ENCODE measurements at places on chromosomes 1 and 21.

GRCh38 chr1:222204475-222204874 lies 343.4 kb downstream of the HHIPL2 start:
- no peak for DNase-seq

GRCh38 chr1:174692313-174692712 lies 244.5 kb downstream of the GPR52 start:
- no peak for DNase-seq

GRCh38 chr1:47209091-47209490 lies 19.3 kb upstream of the PDZK1IP1 start:
- DNase-seq, result no peak

DNA sequence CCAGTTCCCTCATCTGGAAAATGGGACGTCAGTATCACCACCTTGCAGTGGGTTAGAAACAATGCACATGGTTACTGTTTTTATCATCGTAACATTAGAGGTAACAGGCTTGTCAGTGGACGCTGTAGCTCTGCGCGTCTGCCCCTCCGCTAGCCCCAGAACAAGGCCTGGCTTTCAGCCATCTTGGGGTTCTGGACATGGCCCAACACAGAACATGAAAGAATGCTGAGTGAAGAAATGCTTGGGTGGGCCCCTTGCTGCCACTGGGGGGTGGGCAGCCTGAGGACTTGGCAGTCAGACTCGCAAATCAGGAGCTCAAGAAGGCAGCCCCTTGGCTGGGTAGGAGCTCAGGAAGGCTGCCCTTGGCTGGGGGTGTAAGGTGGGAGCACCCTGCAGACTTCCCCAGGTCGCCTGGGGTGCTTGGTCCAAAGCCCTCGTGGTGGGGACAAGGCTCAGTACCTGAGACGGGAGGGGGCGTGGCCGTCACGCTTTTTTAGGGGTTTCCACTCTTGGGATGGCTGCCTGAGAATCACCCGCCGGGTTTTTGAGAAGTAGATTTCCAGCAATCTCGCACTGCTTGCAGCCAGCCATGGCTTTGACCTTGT lies 51.7 kb downstream of the SLC37A1 start:
- DNase-seq, result no peak

- DNase-seq, result no peak
These were observed 1.3 kb downstream of the LY9 start for GRCh38 chr1:160797271-160797709.

GRCh38 chr1:88216441-88216840 lies 467.6 kb upstream of the PKN2 start:
- no peak for DNase-seq

GRCh38 chr1:217674028-217674729 lies 43.0 kb downstream of the SPATA17 start:
- no peak for DNase-seq

DNA sequence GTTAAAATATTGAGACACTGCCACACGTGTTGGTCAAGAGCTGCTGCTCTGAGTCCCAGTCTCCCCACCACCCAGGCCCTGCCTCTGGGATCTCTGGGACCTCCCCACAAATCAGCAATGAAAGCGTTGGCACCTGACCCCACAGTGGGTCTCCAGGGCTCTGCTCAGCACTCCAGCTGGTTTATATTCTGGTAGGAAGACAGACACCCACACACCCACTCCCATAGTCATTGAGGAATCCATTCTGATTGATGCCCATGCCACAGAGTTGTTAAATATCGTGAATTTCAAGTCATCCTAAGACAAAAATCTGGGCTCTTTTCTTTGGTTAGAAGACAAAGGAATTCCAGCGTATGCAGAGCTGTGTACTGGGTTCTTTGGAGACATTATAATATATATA lies 91.6 kb downstream of the KIF26B start:
- DNase-seq, result no peak

DNA sequence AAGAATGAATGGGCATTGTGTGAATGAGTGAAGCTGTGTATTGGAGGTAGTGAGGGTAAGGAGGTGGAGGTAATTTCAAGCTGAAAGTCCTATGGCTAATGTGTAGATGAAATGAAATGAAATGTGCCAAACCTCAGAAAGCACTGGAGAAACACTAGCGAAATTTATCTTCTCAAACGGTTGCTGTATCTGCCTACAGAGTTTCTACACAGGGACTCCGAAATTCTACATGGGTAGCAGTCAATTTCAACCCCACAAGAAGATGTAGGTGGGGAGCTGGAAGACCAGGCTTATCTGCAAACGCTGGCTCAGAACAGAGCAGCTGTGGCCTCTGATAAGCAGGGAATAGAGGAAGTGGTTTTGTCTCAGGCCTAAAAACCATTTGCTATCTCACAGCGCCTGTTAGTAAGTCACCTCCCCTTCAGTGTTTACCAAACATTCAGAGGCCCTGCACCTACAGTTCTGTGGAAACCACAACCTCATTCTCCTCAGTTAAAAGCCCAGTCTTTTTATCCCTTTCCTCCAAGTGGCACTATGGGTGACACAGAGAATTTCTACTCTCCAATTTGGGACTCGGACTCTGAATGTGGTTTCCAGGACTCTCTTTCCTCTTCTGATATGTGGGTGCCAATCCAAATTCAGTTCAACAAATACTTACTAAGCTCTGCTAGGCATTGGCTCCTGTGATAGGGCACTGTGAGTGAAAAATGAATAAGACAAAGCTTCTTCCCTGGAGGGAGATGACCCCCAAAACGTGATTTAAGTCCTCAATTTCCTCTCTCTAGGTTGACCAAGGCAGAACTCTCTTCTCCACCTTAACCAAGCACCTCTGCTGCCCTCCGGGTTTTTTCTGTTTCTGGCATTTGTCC lies 17.2 kb upstream of the SLAMF6 start:
- DNase-seq, result no peak

DNA sequence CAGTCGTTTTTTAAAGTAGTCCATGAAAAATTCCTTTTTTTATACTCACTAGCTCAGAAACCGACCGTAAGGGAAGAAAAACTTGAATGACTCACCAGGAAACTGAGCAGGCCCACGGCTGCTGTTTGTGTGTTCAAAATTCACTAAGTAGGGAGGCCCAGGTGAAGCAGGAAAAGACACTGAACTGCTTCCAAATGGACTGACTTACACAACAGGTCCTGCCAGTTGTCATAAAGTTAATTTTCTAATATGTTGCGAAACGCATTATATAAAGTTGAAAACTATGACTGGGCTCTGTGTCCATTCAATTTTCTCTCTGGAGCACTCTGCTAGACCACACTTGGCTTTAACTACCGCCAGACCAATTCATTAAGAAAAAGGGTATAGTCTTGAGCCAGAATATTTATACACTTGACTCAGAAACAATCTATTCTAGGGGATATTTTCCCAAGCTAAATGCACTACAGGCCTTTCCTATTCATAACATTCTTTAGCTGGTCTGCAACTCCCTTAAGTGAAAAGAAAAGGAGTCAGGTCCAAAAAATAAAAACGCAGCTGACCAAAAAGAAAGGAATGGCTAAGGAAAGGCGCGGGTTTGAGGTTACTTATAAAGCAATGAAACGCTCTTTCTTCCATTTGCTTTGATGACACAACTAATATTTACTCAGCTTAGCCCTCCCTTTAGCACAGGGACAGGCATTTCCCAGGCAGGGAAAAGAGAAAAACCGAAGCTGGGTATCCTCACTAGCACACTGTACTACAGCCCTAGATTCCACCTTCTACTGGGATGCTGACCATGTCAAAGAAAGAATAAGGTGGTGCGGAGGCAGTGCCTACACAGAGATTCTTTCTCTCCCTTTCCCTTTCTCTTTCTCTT lies 306.3 kb upstream of the ESRRG start:
- no peak for DNase-seq

- no peak for DNase-seq
These were observed 37.5 kb upstream of the PRDM2 start for GRCh38 chr1:13662493-13662892.

DNA sequence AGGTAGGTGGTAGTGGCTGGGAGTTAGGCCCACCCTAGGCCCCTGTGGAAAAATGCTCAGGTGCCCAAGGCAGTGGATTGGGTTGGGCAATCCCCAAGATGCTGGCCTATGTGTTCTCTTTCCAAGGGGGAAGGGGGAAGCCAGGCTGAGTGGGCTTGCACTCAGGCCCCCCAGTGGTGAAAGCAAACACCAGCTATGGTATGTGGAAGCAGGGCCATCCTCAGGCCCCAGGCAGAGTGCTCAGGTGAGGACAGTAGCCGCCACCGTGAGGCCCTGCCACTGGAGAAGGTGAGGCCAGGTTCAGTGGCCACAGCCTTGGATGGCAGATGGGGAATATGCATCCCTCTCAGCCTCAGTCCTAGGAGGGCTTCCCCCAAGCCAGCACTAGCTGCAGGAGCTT lies 11.8 kb downstream of the LY9 start:
- no peak for DNase-seq

DNA sequence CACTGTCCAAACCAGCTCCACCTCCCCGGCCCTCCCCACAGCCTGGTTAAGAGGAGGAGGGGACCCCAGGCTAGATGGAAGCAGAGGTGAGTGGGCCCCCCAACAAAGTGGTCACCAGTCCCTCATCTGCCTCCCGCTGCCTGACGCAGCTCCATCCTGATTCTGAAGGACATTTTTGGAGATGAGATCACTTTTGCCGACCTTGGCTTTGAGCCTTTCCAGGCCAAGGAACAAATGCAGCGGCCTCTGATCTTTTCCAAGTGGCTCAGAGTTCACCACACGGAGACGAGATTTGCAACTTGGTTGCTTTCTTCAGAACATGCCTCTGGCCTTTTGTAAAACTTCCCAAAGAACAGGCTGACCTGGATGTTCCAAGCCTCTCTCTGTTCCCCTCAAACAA lies 223.1 kb downstream of the NPHP4 start:
- no peak for DNase-seq

DNA sequence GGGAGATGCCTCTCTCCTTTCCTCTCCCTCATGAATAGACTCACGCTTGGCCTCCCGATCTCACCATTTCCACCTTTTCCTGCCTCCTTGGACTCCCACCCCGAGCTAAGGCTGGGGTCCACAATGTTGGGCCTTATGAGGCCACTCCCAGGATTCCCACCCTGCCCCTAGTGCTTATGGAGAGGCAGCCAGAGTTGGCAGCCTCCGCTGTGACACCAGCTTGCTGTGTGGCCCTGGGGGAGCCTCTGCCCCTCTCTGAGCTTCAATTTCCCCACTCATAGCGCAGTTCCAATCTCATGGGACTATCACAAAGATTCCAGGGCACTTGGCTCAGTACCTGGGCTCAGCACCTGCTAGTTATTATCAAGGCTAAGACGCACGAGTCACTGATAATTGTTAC lies 118.7 kb upstream of the WNT4 start:
- DNase-seq, result no peak

- no peak for DNase-seq
These were observed 130.2 kb upstream of the CSF3R start for GRCh38 chr1:36612881-36613280.

DNA sequence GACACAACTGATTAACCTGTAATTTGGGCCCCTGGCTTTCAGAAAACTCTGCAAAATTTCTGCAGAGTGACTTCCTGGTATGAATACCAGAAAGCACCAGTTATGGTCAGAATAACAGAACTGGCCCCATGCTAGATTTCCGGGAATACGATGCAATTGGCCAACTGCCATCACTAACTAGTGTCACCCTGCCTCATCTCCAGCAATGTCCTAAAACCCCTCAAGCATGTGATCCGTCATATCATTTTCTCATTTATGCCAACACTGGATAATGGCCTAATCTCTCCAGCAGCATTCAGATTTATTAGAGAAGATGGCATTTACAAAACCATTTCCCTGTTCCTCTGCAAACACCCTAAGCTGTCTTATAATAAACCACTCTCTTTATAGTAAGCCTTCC lies 15.4 kb downstream of the KAZN start:
- no peak for DNase-seq

- peak; percentile 9 for DNase-seq
These were observed 207.1 kb downstream of the NUF2 start for GRCh38 chr1:163528710-163529348.

DNA sequence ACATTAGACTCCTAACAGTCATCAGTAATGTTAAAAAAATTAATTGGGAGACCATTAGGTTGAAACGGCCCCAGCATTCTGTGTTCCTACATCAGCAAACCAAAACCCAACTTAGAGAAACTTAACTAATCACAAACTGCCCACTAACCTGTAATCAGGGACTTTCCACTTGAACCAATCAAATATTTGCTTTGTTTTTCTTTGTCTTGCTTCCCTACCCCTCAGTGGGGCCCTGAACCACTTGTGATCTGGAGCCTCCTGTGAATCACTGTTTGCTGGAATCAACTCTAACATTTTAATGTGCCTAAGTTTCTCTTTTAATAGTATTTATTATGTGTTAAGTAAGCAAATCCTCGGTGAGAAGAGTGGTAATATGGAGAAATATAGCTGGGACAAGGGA lies 64.0 kb downstream of the ABCA4 start:
- no peak for DNase-seq

GRCh38 chr1:6417961-6418667 lies 1.6 kb downstream of the HES2 start:
- no peak for DNase-seq

GRCh38 chr1:21451212-21451611 lies 11.3 kb downstream of the NBPF3 start:
- DNase-seq, result no peak

- DNase-seq, result no peak
These were observed 147.3 kb downstream of the HS2ST1 start for GRCh38 chr1:87061742-87062156.

DNA sequence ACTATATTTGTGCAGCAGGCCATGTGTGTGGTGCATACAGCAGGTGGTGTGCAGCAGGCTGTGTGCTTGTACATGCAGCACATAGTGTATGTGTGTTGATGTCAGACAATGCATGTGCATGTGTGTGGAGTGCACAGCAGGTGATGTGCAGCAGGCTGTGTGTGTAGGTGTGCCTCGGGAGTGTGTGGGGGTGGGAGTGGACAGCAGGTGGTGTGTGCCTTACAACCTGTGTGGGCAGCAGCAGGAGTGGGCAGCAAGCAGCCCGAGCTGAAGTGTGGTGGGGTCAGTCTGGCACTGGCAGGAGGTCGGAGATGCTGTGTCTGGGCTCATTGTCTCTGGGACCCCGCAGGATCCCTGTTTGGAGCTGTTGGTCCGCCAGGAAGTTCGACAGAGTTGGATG lies 29.6 kb downstream of the PTPRF start:
- no peak for DNase-seq

DNA sequence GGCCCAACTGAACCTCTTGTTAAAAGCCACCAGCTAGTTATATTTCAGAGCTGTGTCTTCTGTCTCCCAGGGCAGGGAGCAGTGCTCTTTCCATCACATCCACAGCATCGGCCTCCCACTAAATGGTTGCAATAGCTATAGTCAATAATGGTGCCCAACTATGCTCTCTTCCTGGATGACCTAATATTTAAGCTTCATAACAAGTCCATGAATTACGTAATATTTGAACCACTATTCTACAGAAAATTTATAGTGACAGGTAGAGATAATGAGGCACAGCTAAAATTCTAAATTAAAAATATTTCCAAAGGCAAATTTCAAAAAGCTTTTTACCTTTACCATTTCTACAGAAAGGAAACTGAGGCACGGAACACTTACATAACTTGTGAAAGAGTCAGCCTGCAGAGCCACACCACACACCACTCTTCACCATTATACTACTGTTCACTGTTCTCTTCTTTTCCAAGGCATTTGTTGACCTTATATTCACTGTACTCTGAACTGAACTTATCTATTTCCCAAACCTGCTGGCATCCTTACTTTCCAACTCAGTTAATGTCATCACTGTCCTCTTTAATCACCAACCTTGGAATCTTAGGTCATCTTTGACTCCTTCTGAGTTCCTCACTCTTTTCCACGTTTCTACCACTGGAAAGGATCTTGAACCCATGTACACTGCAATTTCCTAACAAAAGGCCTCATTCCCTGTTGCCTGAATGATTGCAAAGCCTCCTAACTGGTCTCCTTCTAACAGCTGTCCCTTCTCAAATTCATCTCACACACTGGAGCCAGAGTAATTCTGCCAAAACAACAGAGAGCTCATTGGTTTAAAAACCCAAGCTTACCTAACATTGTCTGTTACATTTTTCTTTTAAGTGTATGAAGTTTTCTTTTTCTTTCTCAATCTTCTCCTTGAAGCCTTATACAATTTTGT lies 85.5 kb downstream of the DDAH1 start:
- no peak for DNase-seq
